ENCODE measurements at places on chromosomes 6 and 20.

DNA sequence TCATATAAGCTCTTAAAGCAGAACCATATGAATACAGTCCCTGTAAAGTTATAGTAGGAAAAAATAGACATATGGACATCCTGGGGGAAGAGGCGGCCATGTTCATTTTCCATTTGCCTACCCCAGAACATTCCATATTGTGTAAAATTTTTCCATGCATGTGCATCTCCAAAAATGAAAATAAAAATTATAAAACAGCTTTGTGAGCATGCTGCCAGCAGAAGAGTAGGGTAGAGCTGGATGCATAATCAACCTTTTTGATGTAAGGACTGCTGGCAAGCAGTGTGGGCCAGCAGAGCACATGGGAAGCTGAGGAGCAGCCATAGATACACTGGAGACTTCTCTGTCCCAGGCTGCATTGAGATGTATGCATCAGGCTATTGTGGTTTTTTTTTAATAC lies 271.0 kb downstream of the KCNQ5 start:
- DNase-seq: no peak

DNA sequence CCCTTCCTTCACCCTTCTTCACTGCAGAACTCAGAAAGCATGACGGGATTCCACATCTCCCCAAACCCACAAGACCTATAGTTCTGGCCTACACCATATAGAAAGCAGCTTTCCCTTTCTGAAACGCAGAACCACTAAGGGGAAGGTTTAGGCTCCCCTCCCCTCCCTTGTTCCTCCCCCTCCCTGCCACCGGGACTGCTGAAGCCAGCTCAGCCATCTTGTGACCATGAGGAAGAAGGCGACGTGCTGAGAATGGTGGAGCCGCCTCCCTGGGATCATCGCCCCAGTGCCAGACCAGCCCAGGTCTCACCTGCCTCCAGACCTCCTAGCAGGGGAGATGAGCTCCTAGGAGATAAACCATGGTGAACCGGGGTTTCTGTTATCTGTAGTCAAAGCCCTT lies 19.6 kb downstream of the SERPINB6 start:
- DNase-seq: no peak

DNA sequence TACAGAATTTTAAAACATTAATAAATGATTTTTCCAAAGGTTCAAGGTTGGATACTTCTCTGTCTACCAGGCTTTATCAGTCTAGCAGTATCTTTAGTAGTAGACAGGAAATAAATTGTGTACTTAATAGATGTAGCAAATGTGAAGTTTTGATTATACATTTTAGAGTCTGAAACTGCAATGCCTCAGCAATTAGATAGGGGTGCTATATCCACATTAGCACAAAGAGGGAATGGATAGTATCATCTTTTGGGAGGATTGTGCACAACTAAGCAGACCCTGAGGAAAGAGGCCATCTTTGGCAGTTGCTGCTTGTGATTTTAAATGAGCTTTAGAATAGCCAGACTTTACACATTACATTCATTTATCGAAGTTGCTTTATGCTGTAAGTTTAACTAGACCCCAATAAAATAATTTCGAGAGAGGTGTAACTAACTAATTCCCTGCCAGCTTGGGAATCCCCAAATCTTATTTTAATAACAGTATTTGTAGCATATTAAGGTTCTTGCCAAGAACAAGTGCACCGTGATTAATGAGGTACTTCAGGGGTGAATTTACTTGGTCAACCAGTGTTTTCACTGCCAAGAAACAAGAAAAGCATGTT lies 2.8 kb downstream of the KCNQ5 start:
- peak; percentile 34 for DNase-seq

- DNase-seq: no peak
Measured at GRCh38 chr6:48113130-48113529, 2.1 kb upstream of the PTCHD4 start.

- no peak for DNase-seq
Measured at GRCh38 chr6:127775371-127775770, 125.5 kb downstream of the THEMIS start.

GRCh38 chr20:24938498-24938897 lies 10.6 kb upstream of the CST7 start:
- DNase-seq: no peak

- no peak for DNase-seq
Measured at GRCh38 chr6:13349811-13350506, 21.6 kb upstream of the TBC1D7 start.

GRCh38 chr20:35539756-35540212 lies 2.1 kb upstream of the ERGIC3 start:
- peak; percentile 36 for DNase-seq

- DNase-seq: no peak
Measured at GRCh38 chr6:139754898-139755775, 380.7 kb upstream of the CITED2 start.

DNA sequence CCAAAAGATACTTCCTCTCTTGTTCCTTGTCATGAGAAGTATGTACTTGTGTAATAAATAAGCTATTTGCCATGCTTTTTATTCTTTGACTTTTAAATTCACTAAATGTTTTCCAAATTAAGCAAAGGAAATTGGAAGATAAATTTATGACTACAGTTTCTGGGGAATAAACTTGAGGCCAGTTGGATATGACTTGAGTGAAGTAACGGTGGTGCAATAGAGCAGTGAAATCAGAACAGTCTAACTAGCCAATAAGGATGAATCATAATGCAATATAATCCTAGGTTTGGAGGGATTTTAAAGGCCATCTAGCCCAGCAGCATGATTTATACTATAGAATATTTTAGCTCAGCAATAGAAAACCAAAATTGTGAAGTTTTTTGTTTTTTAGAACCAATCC lies 183.8 kb upstream of the TCF21 start:
- no peak for DNase-seq

DNA sequence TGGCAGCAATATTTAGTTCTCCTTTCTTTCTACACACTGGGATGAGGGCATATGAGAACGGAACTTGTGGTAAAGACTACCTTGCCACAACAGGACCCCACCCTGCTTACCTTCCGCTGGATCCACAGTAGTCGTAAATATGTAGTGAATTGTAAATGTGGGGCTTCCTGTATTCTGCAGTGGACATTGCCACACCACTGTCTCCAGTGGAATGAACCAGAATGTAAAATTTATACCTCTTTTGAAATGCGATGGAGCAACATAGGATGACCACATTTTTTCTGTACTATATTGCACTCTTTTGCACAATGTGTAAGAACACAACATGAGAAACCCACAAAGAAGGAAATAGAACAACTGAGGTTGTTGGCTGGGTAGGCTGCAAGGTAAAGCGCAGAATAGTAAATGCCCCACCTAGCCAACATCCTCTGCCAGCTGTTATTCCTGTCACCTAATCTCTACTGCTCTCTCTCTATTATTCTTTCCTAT lies 16.1 kb upstream of the RIPOR2 start:
- DNase-seq: no peak

GRCh38 chr6:96876886-96877545 lies 20.7 kb downstream of the NDUFAF4 start:
- no peak for DNase-seq

DNA sequence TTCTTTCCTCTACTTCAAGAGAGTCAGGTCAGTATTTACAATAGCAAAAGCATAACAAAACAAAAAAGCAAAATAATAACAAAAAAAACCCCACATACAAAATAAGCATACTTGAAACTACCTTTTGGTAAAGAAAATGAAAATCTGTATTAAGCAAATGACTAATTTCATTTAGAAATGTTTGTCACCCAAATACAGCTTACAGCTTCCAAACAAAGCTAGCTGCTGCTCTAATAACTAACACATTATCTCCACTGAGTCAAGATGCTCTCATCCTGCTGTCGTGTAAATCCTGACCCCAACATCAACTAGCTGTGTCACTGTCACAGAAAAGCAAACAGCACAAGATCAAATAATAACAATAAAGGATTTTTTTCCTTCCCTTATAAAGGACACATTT lies 21.7 kb downstream of the MAP7 start:
- DNase-seq: no peak

DNA sequence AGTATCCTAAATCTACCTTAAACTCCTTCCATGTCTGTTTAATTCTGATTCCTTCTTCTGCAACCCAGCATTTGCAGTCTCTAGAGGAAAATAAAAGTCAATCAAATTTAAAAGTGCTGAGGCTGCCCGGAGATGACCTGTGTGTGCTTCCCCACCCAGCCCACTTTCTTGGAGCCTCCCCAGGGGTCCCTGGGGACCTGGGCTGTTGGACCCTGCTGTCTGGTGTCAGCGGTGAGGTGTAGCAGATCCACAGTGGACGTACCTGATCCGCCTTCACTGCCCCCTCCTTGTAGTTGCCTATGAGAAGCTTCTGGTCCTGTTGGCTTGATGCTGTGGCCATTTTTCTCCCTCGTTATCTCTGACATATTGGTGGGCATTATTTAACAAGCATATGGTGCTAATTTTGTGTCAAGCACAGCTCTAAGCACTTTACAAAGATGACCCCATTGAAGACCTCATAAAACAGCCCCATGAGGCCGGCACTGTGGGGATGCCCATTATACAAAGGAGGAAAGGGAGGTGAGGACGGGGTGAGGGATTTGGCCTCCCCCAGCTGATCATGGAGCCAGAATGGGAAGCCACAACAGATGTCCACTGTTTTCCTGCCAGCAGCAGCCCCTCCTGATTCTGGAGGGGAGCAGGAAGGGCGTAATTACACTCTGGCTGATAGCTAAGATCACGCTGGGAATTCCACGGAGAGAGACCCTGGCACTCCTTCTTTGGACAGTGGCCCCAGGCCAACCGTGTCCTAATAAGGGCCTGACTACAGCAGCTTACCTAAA lies 628.2 kb downstream of the CDH26 start:
- DNase-seq: no peak

DNA sequence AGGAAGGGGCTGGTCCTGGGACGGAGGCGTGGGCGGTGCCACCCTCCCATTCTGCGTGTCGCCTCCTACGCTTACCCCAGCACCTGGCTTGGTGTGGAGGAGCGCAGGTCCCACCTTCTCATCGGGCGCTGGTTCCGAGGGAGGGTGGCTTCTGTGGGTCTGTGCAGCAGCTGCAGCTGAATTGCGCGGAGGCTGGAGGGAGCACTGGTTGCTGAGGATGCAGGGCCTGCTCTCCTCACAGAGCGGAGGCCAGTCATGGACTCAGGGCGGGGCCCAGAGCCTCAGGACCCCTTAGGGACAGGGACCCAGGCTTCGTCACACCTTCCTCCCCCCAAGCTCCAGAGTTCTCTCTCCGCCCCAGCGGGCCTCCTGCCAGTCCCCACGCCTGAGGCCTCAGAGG lies 127.8 kb upstream of the MAP3K4 start:
- DNase-seq: no peak

GRCh38 chr6:2731281-2731909 lies 19.3 kb downstream of the MYLK4 start:
- no peak for DNase-seq

DNA sequence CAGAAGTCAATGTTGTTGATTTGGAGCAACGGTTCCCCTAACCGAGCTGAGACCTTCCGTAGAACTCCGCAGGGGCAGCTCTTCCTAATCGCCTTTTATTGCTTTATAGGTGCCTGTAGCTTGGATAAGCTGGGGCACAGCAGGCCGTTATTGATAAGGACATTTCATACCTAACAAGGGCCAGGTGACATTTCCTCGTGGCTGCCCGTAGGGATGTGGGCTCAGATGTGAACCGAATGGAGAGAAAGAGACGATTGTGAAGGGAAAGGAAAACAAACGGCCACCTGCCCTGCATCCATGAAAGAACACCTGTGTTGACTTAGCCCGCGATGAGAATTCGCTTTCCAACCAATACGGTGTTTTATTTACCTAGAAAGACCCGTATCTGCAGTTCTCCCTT lies 53.3 kb upstream of the DACT2 start:
- no peak for DNase-seq

GRCh38 chr20:2742934-2743559 lies 50.5 kb downstream of the EBF4 start:
- peak; percentile 71 for DNase-seq

- DNase-seq: peak; percentile 29
Measured at GRCh38 chr20:8790442-8791074, 278.3 kb upstream of the PLCB4 start.

GRCh38 chr20:24164360-24164759 lies 175.8 kb upstream of the GGTLC1 start:
- peak; percentile 10 for DNase-seq

DNA sequence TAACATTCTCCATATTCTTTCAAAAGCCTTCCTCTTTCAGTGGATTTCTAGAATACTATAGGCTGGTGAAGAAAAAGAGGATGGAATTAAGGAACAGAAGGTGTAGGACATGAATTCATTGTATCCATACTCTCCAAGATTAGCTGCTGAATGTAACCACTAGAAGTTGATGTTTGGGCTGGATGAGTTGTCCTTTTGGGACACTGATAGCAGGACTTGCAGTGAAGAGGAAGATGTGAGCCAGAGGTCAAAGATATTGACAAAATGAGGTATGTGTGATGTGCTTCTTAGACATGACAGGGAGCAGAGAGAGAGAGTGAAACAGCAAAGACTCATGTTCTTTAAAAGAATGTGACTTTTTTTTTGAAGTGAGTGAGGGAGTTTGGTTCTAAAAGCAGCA lies 134.3 kb upstream of the MAN1A1 start:
- DNase-seq: no peak

GRCh38 chr20:39117491-39117890 lies 155.3 kb downstream of the DHX35 start:
- DNase-seq: no peak

DNA sequence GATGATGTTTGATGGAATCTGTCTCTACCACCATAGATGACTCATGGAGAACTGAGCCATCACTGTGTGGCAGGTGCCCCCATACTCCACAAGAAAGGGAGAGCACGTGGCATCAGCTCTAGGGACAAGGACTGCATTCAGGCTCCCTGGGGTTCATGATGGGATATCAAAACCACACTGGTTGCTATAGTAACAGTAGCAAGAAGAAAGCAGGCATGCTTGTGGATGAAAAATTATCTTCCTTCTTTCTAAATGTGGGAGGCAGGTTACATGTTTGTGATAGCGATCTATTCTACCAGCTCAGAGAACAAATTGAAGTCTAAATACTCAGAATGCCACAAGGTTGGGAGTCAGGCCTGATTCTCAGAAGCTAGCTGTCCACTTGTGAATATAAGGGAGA lies 224.2 kb downstream of the ARHGAP18 start:
- DNase-seq: no peak
